ELR (cell line): ENCODE measurements at places on chromosomes 12 and 14.

DNA sequence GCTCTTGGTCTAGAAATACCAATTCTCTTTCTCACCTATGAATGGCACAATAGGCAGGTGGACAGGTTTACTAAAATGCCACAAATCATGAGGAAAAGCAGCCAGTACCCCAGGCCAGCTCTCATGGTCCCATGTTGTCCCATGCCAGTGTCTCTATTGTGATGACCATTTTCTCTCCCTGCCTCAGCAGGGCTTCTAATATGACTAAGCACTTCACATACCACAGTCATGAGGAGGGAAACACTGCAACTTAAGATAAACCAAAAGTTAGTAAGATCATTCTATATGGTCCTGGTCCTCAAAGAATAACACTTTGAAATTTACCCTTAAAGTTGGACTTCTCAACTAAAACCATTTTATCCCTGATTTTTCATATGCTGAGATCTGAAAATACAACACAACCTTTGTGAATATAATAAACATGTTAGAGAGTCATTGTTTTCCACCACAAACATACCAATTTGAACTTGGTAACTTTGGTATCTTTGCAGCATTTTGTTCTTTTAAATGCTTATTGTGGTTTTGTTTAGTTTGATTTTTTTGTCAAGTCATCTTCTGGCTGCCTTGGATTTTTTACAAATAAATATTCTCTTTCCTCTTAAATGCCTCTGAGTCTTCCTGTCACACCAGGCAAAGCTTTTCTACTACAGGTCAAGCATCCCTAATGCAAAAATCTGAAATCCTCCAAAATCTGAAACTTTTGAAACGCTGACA is 3.6 kb downstream of the TTC5 start:
- peak; percentile 64 for DNase-seq

DNA sequence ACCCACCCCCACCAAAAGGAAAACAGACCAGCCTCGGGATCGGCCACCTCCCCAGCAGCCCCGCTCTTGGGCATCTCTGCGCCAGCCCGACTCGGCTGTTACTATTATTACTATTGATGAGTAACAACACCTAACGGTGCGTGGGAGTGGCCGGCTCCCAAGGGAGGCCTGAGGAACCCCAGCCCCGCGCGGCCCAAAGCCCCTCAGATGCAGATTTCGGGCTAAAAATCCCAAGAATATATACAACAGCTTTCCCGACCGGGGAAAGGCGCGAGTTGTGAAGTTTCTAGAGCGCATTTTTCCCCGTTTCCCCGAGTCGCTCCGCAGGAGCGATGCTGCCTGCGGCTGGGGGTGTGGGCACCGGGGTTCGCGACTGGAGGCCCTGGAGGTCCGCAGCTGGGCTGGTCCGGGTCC is 565 bp downstream of the NT5DC3 start:
- DNase-seq, result peak; percentile 73

DNA sequence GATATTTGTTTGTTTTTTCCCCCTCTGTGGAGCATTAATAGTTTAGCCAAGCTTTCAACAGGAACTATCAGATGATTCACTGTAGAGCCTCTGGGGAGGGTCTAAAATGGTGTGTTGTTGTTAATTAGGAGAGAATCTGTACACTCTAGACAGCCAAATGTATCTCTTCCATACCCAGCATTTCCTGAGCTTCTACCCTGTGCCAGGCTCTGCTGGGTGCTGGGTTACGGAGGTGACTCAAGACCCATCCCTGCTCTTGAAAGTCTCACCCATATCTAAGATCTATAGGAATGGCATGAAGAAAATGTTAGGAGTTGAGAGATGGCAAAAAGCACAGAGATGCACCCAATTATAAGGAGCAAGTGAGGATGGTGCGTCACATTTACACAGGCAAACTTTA is 245.8 kb downstream of the C12orf75 start:
- no peak for DNase-seq

- DNase-seq, result no peak
These were observed 122.5 kb upstream of the MAX start for GRCh38 chr14:65224799-65225198.

DNA sequence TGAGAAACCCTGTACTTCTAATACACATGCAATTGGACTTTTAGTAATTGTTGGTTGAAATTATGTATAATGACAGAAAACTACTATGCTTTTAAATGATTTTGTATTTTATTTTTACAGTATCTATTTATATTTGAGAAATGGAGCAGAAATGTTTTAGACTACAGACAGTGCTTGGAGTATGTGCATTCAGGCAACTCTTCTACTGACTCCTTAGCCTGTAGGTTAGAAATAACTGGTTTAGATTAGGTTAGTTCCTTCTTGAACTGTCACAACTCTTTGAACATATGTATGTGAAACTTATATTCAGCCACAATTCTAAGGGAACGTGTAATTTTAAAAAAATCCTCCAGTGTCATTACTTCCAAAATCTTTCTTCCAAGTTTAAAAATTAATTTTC is 1.7 kb downstream of the FGFR1OP2 start:
- no peak for DNase-seq

GRCh38 chr12:49972641-49973360 is at the start of gene AQP6:
TSS of gene AQP6 (plus strand) at chr12:49972947. CDS start at chr12:49973174, 227 bp downstream.
- no peak for DNase-seq

DNA sequence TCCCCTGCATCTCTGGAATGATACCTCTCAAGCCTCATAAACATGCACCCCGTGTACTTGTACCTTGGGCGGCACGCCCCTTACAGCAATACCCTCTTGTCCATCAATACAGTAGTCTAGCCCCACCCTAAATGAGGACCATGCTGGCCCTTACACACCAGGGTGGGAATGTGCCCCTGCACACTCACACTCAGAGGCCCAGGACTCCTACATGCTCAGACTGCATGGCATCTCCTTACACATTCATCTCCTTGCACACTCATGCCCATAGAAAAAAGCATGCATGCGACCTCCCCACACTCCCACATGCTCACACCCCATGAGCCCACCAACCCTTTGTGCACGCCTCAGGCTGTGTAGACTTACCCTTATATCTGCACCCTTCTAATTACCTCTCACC is 22.0 kb downstream of the ITGA7 start:
- DNase-seq, result no peak

DNA sequence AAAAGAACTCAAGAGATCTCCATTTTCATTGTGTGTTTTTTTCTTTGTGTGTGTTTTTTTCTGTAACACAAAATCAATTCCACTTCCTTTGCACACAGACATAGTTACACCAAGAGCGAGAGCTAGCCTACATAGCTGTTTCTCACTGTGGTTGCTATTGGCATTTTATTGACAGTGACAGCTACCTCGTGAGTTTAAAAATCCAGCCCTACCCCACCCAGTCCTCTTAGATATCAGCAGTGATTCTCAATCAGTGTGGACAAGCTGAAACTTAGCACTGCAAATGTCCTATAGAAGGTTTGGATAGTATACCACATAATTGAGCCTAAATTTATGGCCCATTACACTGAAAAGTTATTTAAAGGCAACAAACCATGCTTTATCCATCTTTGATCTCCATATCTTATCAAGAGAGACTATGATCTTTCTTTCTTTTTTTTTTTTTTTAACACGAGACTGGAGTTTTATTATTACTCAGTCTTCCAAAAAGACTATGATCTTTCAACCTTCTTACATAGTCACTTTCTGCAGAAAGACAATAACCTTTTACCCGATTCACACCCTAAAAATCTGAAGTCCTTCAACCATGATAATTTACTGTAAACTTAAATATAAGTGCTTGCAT is 46.8 kb downstream of the ATP2B1 start:
- no peak for DNase-seq

DNA sequence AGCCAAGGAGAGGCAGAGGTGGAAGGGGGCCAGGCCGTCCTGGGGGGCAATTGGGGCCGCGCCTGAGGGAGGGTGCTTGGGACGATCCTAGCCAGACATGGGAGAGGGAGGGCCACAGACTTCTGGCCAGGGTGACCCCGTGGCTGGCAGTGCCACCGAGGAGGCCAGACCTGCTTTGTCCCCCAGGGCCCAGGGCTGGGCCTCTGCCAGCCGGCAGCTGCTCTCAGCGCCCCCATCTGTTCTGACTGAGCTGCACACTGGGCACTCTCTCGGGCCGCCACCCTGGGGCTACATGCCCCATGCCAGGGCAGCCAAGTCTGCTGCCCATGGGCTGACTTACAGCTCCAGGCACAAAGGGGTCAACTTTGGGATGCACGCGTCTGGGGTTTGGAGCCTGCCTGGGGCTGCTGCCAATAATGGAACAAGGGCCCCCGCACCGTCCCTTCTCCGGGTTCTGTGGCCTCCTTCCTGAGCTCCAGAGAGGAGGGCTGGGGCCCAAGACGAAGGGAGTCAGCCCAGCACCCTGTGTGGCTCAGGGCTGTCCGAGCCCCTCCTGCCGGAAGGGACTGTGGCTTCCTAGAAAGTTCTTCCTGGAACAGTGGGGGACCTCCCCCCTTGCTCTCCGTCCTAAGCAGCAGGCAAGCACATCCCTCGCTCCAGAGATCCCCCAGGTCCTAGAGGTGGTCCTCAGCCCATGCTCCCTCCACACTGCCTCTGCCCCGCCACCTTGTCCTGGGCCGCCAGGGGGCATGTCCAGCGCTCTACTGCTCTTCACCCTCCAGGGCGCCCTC is 1.1 kb downstream of the ADSS1 start:
- DNase-seq, result peak; percentile 53

DNA sequence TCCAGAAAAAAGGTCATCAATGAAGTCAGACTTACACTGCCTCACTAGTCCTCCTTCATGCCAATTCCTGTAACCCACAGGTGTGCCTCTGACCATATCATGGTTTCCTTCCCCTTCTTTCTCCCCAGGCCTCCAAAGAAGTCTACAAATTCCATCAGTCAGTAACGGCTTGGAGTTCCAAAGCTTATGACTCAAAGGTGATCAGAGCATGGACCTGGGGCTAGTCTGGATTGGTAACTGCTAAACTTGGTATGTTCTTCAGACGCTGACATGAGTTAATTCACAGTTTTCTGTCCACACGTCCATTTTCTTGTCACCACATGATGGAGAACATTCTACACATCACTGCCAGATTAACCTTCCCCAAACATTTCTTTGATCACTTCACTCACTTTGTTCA is 560.4 kb downstream of the ETNK1 start:
- DNase-seq, result no peak

GRCh38 chr14:29587046-29587445 is 340.6 kb downstream of the PRKD1 start:
- DNase-seq, result no peak

- no peak for DNase-seq
These were observed 9.1 kb downstream of the NCOR2 start for GRCh38 chr12:124558313-124558712.

- peak; percentile 80 for DNase-seq
These were observed 215.4 kb downstream of the PELI2 start for GRCh38 chr14:56333359-56334292.

GRCh38 chr12:109811624-109811995 is 21.6 kb downstream of the TRPV4 start:
- DNase-seq, result peak; percentile 36

- peak; percentile 45 for DNase-seq
These were observed 149.8 kb downstream of the TGFB3 start for GRCh38 chr14:75831952-75832351.

DNA sequence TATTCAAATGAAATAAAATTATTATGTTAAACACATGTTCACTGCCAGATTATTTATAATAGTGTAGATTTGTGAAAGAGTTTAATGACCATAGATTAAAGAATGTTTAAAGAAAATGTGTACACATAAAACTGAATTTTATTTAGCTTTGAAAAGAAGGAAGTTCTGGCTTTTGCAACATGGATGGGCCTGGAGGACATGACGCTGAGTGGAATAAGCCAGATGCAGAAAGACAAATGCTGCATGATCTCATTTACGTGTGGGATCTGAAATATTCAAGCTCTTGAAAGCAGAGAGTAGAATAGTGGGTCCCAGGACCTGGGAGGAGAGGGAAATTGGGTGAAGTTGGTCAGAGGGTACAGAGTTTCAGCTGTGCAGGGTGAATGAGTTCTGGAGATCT is 1261.2 kb downstream of the TMEM121 start:
- DNase-seq, result no peak

DNA sequence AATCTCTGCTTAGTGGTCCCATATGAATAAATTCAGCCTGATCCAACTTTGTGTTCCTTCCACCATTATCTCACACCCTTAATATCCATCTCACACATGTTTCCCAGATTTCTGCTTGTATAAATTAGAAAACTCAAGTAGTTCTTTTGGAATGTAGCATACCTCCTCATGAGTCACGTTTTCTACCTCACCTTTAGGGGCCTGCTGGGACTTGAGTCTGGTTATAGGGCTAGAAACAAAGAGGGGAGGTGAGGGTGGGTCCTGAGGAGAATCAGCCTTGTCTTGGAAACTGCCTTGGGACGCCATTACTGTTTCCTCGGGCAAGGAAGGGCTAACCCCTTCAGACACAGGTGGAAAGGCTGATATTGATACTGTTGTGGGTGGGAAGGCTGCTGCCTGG is 51.1 kb downstream of the EMP1 start:
- no peak for DNase-seq

DNA sequence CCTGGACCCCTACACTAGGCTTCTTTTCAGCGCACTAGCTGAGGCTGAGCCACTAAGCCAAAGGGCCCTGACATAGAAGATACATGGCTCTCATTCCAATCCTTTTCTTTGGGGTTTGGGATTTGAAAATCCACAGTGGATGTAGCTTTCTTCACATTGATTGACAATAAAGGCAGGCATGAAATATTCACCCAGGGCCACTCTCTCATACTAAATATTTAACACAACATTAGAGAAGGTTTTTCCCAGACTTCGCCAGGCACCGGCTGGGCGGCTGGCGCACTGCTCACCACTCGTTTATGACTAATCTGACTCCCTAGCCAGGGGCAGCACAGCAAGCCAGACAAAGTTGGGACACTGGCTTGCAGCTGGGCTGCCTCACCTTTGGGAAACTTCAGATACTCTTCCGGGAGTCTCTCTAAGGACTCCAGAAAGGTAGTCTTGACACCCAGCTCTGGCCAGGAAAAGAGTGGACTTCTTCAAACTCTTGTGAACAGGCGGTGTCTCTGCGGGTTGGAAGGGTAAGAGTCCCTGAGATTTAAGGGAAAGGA is 699 bp upstream of the HOXC11 start:
- DNase-seq, result peak; percentile 75

DNA sequence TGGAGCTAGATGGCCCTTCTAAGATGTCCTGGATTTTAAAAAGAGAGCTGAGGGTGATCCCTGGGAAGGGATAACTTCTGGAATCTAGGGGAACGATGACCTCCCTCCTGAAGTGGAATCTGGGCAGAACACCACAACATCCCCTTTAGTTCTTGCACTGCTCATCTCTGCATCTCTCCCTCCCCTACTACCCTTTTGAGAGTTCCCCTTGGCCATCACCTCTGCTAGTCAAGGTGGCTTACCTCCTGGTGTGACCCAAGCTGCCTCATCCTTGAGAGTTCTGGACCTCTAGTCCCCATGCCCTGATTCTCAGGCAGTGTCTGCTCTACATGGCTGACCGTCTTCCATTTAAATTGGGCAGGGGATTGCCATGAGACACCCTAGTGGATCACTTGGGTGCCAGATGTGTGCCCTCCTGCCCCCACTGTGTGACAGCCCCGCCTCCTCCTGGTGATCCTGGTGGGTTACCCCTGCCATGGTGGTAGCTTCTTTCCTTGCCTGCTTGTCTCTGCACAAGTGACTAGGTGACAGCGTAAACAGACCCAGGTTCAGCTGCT is 216.4 kb downstream of the PCNX1 start:
- DNase-seq, result no peak
